ENCODE measurements at places on chromosomes 4 and X.
A peak's percentile ranks its signal among the peaks of the same experiment; 100 is the strongest.

DNA sequence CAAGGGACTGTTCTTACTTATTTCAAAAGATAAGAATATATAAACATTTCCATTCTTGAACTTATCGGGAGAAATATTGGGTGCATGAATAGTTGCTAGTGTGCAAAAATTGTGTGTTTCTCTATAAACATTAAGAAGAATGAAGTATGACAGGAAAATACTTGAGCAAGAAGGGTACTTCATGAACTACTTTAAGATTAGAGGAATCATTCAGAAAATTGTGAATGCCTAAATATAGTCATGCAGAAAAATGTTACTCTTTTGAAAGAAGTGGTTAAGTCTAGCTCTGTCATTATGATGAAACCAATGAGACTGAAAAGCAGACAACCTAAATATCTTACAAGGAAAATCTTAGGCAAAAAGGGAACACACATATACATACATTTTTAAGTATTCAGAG lies 207.8 kb upstream of the PCDH18 start:
- DNase-seq: no peak

- DNase-seq: no peak
Observed at GRCh38 chr4:152525878-152526277, 10.0 kb downstream of the FBXW7 start.

DNA sequence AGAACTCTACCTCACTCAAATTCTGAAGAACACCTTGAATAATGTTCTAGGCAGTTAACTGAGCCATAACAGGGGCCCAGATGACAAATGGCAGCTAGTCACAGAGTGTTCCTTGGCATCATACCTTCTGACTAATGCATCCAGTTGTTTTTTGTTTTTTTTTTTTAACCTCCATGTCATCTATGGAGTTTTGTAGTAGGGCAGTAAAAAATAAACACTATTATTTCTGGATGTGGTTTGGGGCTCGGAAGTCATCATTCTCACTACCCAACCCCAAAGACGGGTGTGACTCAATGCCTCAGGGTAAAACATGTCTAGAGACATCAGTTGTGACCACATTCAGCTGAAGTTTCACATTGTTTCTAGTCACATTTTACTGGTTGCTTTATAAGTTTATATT lies 31.2 kb upstream of the MCF2 start:
- DNase-seq: peak; percentile 27

DNA sequence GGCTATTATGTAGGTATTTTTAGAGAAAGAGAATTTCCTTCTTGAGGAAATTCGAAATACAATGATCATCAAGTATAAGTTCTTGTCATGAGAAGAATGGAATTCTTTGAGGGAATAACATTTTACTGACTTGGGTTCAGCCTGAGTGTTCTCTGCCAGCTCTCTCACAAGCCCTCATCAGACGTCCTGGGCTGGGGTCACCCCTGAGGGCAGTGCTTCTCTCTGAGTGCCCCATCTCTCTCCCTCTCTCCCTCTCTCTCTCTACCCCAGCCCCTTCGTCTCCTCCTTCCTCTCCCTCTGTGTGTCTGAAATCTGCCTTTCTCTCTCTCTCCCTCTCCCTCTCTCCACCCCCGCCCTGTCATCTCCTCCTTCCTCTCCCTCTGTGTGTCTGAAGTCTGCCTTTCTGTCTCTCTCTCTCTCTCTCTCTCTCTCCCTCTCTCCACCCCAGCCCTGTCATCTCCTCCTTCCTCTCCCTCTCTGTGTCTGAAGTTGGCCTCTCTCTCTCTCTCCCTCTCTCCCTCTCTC lies 241.7 kb upstream of the PSAPL1 start:
- DNase-seq: no peak

DNA sequence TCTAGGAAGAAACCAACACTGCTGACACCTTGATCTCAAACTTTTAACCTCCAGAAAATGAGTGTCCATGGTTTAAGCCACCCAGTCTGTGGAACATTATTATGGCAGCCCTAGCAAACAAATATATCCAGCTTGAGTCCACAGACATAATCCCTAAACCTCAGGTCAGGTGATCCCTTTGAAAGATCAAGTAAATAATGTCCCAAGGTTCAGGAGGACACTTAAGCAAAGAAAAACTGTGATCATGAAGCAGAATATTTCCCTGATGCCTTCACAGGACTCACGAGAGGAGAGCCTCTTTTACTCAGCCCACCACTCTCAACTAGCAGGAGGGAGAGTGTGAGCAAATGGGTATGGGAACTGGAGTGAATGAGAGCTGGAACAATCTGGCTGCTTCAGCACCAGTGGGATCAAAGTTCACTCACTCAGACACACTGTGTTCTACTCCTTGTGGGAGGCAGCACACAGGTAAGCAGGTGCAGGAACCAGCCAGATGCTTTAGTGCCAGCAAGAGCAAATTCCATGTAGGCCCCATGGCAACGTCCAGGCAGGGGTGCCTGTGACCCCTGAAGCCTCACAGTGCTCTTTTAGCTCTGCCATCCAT lies 608.4 kb downstream of the RAB28 start:
- no peak for DNase-seq

DNA sequence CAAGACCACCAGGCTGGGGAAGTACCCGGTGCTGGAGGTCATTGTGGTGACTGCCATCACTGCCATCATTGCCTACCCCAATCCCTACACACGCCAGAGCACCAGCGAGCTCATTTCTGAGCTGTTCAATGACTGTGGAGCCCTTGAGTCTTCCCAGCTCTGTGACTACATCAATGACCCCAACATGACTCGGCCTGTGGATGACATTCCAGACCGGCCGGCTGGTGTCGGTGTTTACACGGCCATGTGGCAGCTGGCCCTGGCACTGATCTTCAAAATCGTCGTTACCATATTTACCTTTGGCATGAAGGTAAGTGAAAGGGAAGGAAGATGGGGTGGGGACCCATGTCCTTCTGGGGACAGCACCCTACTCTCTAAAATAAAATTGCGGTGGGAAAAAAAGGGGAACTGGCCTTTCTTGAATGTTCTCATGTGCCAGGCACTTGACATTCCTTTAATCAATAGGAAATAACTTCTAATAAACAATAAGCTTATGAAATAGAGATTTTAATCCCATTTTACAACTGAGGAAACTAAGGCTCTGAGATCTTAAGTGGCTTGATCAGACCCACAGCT lies 51.6 kb downstream of the CLCN4 start:
- DNase-seq: no peak

GRCh38 chr4:154490583-154491340 lies 837 bp downstream of the DCHS2 start:
- DNase-seq: no peak

GRCh38 chrX:155330992-155331391 lies 3.4 kb downstream of the CLIC2 start:
- no peak for DNase-seq

DNA sequence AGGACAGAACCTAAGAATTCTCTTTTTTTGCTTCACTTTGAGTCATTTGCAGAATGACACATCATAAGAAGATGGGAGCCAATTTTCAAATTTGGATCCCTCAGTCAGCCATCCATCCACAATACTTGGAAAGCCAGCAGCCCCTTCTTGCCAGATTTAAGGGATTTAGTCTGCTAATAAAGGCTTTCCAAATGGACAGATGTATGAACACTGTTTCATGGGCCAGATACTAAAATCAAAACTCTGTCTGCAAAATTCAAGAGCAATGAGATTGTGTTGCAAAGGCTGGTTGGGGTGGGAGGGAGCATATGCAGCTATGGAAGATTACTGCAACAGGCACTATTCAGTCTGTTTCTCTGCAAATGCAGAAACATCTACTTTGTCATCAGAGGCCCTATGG lies 37.7 kb upstream of the KCNIP4 start:
- no peak for DNase-seq

DNA sequence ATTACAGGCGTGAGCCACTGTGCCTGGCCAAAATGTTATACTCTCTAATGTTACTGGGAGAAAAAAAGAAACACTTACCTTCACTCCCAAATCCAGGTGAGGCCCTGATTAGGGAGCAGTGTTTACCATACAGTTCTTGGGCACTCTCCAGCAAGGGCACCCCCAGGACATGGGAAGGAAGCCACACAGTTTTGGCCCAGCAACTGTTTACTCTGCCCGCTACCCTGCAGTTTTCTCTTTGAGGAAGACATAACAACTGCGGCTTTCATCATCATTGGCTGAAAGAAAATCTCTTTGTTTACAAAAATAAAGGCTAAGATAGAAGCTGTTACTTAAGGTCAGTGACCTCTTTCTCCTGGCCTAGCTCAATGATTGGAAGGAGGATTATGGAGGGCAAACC lies 145.5 kb upstream of the DUSP21 start:
- DNase-seq: no peak

DNA sequence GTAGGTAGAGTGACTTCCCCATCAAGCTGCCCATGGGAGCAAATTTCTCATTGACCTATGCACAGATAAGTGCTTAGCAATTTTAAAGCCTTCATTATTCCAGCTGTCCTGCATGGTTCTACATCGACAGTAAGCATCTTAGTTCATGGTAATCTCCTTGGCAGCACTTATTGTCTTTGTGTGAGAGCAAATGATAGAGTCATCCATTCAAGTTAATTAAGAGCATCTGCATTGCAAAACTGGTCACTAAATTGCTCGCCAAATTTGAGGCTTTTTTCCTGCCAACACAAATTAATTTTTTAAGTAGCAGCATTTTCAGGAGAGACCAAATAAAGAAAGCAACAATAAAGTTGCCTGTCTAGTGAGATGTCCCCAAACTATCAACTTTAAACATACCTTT lies 76.7 kb downstream of the SH3BGRL start:
- DNase-seq: no peak

- DNase-seq: no peak
Observed at GRCh38 chrX:154495472-154495922, 5.1 kb upstream of the SLC10A3 start.

GRCh38 chr4:76293772-76294171 lies 12.8 kb upstream of the STBD1 start:
- DNase-seq: no peak

DNA sequence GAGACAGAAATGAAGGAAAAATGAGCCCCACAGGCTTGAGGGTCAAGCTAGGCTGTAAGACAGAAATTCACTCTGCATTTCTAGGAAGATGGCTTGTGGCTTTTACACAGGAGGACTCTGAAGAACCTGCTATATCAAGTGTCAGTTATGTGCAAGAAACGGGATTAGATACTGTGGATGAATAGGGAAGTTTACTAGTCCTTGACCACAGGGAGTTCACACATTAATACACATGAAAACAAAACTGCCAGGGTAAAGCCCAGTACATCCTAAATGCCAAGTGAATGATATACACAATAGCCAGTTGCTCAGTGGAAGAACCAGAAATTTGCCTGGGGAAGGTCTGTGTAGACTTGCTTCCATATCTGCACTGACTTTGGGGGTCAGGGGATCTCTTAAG lies 53.5 kb downstream of the TMEM131L start:
- no peak for DNase-seq

GRCh38 chr4:29770627-29771026 lies 949.5 kb upstream of the PCDH7 start:
- DNase-seq: no peak

DNA sequence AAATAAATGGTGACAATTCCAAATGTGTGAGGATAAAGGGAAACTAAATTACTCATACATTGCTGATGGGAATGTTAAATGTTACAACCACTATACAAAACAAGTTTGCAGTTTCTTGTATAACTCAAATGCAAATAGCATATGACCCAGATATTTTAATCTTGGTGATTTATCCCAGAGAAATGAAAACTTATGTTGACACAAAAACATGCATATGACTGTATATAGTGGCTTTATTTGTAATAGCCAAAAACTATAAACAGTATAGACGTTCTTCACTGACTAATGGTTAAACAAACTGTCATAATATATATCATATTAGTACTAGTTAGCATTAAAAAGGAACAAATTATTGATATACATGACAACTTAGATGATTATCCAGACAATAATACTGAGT lies 619.2 kb downstream of the PDHA2 start:
- no peak for DNase-seq

DNA sequence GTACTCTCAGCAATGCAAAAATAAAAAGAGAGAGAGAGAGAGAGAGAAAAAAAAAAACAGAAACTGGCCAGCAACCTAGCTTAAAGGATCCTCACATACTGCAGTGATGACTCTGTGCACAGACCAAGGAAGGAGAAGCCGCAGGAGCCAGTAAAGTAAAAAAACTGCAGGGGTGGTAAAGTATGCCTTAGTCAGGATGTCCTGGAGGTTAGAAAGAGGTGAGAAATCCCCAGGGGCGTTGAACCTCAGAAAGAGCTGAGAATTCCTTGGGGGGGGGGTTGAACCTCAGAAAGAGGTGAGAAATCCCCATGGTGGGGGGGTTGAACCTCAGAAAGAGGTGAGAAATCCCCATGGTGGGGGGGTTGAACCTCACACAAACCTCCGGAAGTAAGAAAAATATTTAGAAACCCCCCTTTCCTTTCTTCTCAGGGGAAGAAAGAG lies 48.0 kb downstream of the MAGEA9 start:
- DNase-seq: peak; percentile 69

DNA sequence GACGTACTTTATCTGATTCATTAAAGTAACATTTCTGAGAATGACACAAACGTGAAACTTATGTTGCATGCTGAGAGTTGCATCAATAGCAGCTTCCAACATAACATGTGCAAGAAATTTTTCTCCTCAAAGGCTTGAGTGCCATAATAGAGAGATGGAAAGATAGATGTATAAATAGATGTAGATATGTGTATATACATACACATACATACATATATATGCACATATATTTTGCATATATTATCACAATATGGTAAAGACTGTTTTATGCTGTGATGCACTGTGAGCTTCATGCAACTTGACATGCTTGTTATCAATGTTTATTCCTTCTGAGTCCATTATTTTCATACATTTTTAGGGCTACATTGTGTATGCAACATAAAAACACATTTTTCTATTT lies 270.6 kb upstream of the GALNTL6 start:
- DNase-seq: no peak

DNA sequence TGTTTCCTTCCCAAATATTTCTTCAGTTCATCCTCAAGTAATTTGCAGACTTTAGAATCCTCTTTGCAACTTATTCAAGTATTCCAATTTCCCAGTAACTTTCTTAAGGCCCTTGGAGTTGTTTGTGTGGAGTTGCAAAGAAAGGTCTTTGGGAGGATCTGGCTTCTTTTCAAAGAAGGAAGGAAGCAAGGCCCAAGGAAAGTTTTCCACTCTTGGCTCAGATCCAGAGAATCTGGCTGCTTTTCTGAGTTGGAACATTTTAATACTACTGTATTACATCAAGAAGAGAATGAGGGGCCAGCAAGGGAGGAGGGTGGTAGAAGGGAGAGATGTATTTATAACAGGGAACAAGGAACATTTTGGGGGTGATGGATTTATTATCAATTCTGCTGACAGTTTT lies 10.5 kb downstream of the CDX4 start:
- DNase-seq: no peak

GRCh38 chrX:300334-300733 lies 18.3 kb downstream of the GTPBP6 start:
- DNase-seq: no peak

GRCh38 chr4:156762851-156763250 lies 208.7 kb downstream of the PDGFC start:
- no peak for DNase-seq

DNA sequence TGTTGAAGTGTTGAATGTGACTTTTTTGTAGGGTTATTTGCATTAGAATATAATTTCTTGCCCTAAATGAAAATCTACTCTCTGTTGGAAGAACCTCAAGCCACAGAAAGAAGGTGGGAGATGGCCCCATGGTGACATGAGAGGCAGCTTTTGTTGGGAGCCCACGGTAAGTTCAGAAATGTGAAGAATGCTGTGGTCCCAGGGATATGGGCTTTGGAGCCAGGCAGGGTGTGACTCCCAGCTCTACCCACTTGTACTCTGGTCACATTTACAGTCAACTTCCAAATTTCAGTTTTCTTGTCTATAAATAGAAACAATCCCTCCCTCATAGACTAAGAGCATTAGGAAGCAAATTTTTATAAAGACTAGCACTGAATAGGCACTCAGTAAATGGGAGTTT lies 177.8 kb downstream of the RAB28 start:
- no peak for DNase-seq

Data from CD4-positive, alpha-beta T cell treated with Interleukin-21 for 1 hour (primary cell).